ENCODE measurements at places on chromosomes 2 and 18.

- no peak for DNase-seq
These were observed 1696.3 kb upstream of the TMEFF2 start for GRCh38 chr2:193891023-193891422.

- no peak for DNase-seq
These were observed 8.2 kb downstream of the WDFY1 start for GRCh38 chr2:223936862-223937326.

DNA sequence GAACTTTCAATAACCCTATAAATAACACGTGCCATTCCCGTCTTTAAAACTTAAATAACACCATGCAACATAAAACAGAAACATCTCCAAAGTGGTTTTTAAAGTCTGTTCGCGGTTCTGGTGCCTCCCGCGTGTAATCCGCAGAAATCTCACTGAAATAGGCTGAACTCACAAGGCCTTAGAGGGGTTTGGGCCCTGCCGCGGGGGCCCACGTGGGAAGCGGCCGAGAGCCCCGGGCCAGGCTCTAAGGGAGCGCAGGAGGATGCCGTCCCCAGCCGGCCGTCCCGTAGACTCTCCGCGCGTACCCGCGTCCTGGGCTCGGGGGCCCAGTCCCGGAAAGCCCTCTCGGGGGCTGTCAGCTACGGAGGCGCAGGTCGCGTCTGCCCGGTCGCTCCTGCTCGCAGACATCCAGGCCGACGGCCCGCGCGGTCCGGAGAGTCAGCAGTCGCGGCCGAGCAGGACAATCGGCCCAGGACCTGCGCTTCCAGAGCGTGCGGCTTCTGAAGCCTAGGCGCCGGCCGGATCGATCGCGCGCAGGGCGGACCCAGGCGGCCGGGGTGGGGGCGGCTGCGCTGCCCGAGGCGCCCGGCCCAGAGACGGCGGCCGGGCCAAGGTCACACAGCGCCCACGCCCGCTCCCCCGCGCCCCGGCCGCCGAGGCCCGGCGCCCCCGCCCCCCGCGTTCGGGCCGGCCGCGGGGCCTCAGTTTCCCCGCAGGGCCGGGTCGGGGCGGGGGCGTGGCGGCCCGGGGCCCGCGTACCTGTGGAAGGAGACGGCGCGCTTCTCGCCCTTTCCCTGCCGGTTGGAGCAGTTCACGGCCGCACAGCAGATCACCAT lies 558 bp downstream of the THAP4 start:
- DNase-seq = no peak

DNA sequence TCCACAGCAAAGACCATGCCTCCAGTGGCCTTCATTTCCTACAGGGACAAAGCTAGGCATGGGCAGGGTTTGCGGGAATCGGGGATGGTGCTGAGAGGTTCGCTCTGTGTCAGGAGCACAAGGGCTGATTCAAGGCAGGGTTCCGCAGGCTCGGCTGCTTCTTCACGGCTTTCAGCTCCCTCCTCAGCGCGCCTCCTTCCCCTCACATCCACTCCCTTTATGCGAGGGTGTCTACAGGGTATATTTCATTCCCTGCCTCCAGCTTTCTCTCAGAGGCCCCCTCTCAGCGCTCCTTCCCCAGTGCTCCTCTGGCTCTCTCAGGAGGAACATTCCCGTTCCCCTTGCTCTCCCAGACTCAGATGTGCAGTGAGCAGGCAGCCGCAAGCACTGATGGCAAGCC lies 78.7 kb upstream of the ASB18 start:
- DNase-seq = no peak

DNA sequence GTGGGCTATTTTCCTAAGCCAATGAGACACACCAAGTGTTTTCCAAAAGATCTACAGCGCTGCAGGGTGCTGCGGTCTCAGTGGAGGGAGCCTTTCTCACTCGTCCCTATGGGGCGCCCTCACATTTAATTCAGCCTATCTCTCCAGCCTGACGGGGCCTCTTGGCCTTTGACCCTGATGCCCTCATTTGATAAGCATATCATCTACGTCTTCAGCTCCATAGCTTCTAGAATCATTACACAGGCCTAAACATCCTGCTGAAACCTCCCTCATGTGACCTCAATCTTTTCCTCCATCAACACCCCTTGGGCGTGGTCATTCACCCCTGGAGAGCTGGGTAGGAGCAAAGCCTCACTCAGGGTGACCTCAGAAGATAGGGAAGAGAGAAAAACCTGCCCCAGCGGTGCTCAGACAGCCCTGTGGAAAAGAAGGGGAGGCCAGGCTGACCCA lies 57.4 kb downstream of the CYP26B1 start:
- DNase-seq = no peak

DNA sequence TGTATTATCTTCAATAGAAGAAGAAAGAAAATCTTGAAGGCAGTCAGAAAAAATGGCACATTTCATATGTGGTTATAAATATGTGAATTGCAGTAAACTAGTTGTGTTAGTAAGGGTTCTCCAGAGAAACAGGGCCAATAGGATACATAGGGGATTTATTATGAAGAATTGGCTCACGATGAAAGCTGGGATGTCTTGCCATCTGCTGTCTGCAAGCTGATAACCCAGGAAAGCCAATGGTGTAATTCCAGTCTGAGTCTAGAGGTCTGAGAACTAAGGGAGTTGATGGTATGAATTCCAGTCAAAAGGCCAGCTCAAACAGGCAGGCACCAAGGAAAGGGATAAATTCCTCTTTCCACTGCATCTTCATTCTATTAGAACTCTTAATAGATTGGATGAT lies 362.4 kb downstream of the KCNJ3 start:
- no peak for DNase-seq

GRCh38 chr2:9004338-9005204 lies 1.1 kb upstream of the MBOAT2 start:
- no peak for DNase-seq

GRCh38 chr2:207408086-207408794 lies 121.5 kb upstream of the CREB1 start:
- no peak for DNase-seq

DNA sequence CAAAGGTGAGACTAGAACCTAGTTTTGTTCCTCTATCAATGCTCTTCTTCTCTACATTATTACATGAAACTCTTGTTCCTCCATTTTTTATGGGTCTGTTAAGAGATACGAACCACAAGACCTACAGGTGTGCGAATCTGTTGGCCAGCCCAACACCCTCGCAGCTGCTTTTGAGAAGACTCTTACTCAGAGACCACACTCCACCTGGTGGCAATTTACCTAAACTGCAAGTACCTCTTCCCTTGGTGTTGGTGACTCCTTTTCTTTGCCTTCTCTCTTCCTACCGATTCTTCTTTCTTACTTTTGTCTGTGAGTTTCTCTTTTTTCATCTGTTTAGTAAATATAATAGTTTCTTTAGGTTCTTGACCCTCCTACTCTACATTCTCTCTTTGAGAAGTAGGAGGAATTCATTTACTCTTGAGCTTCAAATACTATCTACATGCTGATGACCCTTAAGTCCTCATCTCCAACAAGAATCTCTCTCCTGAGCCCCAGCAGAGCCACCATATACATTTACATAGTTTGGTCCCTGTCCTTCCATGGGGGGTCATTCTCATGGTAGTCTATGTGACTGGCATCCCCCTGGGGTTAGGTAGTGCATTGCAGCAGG lies 81.8 kb upstream of the GAREM1 start:
- DNase-seq = peak; percentile 8

- no peak for DNase-seq
These were observed 560.9 kb downstream of the LRP1B start for GRCh38 chr2:141569941-141570340.

DNA sequence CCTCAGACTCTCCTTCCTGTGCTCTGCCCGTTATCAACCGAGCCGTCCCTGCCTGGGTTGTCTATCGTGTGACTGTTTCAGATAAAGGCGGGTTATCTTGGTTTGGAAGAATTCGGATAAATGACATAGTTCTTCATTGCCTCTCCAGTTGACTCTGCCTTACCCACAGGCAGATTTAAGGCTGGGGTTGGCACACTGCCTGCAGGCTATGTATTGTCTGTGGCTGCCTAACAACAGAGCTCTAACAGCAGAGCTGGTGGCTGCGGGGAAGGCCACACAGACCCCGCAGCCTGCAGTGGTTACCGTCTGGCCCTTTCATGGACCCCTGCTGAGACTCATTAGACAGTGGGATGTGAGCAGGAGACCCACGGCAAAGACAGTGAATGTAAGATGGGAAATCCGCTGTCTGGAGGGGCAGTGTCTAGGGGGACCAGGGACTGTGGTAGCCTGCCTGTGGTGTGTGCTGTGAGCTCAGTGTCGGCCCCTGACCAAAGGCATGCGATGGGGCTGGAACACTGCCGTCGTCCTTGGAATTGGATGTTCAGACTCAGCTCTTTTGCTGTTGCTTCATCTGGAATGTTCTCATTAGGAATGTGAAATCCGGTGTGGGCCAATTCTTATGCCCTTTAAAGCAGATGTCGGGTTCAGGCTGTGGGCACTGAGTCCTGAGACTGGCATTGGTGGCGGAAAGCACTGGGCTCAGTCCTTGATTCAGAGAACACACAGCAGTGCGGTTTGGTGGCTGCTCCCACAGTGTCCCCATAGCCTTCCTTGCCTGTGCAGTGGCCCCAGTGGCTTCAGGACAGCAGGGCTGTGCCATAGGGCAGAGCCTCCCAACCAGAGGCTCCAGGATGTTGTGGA lies 44.5 kb downstream of the SH3RF3 start:
- no peak for DNase-seq

GRCh38 chr2:122816803-122817202 lies 1061.4 kb downstream of the TSN start:
- DNase-seq = no peak

GRCh38 chr18:3923750-3924149 lies 473.8 kb downstream of the TGIF1 start:
- DNase-seq = no peak

- no peak for DNase-seq
These were observed 260.4 kb upstream of the FANCL start for GRCh38 chr2:58501371-58502160.

DNA sequence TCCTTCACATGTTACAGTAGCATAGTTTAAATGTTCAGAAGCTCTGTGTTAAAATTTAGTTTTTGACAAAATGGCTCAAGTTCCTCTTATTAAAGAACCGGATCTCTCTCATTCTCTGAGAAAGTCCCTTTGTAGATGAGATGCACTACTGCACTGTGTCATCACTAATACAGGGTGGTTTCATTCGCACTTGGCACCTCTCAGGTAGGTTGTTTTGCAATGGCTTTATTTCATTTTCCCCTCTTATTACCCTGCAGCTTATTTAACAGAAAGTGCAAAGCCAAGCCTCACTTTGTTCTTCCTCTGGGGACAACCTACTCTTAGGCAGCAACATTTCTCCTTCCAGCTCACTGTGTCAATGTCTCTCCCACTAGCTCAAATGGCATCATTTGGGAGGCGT lies 185.1 kb downstream of the DLGAP1 start:
- DNase-seq = no peak

- DNase-seq = no peak
These were observed 38.0 kb downstream of the HJURP start for GRCh38 chr2:233816334-233816733.

DNA sequence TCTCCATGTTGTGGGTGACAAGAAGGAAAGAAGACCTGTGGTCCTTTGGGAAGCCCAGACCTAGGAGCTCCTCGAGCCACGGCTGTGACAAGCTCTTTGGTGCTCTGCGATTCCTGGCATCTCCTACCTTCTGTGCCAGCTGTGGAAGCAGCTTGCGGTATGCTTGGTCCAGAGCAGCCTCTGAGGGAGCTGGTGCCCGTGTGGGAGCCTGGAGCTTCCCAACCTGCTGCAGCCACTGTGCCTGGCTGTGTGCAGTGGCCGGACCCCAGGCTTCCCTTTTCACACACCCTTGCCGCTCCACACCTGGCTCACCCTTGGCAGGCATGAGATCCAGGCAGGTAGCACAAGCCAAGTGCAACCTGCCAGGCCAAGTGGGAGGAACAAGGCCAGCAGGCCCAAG lies 1328.6 kb upstream of the SLC39A10 start:
- no peak for DNase-seq

GRCh38 chr2:85504778-85505261 lies 34.1 kb upstream of the MAT2A start:
- DNase-seq = no peak

DNA sequence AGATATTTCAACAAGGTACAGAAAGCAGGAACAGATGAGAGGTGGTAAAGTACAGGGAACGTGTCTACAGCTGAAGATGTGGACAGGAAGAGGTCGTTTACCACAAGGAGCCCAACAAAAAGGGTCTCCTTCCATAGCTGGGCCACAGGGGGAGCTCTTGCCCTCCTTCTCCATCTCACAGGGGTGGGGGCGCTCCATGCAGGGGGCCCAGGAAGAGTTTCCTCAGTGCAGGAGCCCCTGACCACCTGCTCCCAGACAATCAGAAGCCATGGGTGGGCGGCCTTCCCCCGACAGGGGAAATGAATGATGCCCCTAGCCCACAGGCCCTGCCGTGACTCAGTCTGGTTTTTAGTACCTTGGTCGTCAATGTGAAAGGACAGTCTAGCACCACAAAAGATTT lies 163.6 kb upstream of the ZNF516 start:
- DNase-seq = no peak

- DNase-seq = no peak
These were observed 19.3 kb downstream of the SPEG start for GRCh38 chr2:219453671-219454590.

DNA sequence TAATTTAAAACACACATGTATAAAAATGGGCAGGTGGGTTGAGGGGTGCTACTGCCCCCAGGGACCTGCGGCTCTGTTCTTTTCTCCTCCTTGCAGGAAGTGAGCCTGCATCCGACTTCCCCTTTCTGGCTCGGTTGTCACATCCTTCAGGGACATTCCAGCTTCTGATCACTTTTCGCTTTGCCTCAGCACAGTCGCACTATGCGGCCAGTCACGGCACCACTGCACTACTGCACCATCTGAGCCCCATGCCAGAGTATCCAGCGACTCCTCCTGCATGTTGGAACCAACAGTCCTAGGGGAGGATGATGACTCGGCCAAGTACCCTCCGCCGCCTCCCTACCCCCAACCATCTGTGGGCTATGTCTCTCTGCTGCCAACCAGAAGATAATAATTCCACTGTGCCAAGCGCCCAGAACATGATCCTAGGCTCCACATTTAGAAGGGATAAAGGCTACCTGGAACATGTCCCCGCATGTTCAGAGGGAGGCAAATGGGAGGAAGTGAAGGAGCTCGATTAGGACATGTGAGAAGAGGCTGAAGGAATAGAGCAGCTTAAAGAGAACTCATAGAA lies 17.6 kb downstream of the CDC42EP3 start:
- DNase-seq = no peak

DNA sequence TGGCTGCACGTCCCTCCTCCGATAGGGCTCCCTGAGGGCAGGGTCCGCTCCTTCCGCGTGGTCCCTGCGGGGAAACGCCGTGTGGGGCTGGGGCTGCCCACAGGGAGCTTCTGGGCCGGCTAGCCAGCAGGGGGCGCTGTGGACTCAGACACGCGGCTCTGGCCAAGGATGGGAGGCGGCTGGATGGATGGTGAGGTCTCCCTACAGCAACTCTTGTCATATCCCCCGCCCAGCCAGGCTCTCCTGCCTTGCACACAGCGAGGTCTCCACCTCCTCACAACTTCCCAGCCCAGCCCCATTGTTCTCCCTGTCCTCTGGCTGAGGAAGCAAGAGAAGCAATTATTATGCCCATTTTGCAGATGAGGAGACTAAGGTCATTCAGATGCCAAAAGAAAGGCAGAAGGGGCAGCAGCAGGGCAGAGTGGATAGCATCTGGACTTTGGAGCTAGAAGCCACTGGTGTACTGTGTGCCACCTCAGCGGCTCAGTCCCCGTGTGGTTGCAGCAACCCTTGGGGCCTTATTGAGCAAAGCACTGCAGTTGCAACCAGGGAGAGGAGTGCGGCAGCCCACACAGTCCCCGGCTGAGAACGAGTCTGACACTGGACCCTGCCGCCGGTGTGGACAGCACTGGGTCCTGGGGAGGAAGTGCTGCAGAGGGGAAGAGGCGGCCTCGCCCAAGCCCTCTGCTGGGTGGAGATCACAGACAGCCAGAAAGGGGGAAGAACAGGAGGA lies 99.0 kb downstream of the ZFP36L2 start:
- DNase-seq = peak; percentile 73

- no peak for DNase-seq
These were observed 1067.4 kb upstream of the DDX18 start for GRCh38 chr2:116747103-116747502.
